COR-L47 (cell line): ENCODE measurements at places on chromosomes 1 and 21.

GRCh38 chr1:210236386-210236839 lies 3.8 kb downstream of the SERTAD4 start:
- DNase-seq: no peak

DNA sequence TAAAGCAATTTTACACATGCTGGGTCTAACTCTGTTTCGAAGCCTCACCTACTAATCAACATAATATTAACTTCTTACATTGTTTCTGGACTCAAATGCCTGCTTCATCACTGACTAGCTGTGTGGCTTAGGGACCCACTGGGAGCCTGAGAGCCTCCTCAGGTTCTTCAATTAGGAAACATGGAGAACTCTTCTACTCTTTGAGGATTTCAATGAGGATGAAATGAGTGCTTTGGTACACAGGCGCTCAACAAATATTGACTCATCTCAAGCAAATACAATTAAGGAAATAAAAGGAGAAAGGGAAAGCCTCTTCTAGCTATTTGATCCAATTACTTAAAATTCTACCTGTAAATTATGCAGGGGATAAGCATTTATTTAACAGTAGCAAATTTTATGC lies 84.4 kb upstream of the JAK1 start:
- DNase-seq: peak; percentile 57

DNA sequence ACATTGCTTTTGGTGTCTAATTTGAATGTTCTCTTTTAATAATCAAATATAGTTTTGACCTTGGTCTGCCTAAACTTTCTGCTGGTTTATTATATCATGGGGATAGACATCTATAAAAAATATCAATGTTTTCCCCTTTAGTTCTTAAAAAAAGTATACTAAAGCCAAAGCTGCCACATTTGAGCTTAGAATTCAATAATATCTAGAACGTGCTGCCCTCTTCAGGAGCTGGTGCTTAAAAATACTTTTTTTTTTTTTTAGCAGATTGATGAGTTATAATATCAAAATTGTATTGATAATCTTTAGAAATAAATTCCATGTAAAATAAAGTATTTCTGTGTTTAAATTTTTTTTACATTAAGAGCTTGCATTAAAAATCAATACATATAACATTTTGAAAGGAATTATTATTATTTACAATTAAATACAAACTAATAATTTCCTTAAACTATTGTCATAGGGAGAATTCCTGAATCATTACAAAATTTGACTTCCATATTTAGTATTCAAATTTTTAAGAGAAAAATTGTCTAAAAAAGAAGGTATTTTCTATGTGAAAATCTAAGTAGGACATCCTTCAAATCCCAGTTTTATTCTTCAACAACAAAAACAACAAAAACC lies 40.1 kb upstream of the ADGRL2 start:
- peak; percentile 14 for DNase-seq

- DNase-seq: no peak
These were observed 11.8 kb upstream of the YBX1 start for GRCh38 chr1:42670425-42670824.

- DNase-seq: peak; percentile 54
These were observed 292.1 kb upstream of the VAMP3 start for GRCh38 chr1:7478809-7479499.

DNA sequence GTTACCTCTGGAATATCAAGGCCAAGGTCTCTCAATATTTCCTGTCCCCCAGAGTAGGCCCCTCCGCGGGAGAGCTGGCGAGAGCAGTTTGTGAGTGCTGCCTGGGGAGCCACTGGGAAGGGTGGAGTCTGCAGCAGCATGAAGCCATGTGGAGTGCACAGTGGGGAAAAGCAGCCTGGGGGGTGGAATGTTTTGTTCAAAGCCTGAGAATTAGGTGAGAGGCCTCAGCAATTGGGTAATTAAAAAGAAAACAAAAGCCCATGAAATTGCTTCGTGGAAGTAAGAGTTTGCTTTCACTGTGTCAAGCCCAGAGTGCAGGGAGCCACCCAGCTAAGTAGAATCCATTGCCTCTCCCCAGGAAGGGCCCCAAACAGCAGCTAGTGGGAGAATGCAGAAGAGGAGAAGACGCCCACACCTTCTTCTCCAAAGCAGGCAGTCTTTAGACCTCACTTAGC lies 30.2 kb upstream of the DISC1 start:
- peak; percentile 72 for DNase-seq
